ENCODE measurements at places on chromosomes 5 and 9. TPM values are rescaled to one million over a fixed set of nuclear protein-coding genes. Genes with fewer than 3 reads are reported as not detected.

Gene PCA3
- total RNA-seq, result 0.39 TPM

Gene FBLL1
- total RNA-seq, result 17.4 TPM

Gene DBH
- 0.50 TPM for total RNA-seq

Gene IFNE
- total RNA-seq, result not detected

Gene SRA1
- 36.1 TPM for total RNA-seq

Gene BARHL1
- not detected for total RNA-seq

Gene ARL10
- total RNA-seq, result 22.6 TPM

Gene AMBP
- 1.7 TPM for total RNA-seq

Gene SLC45A2
- 0.39 TPM for total RNA-seq

Gene GFI1B
- 1.1 TPM for total RNA-seq

- H3K4me1 ChIP-seq, result no peaks in the 10 kb centered on the region
- no peak for DNase-seq
- H3K27ac ChIP-seq, result no peak overlapping the region
- H3K4me3 ChIP-seq, result no peak overlapping the region
- no peaks in the 10 kb centered on the region for H3K36me3 ChIP-seq
- no peaks in the 10 kb centered on the region for H3K27me3 ChIP-seq
Measured at GRCh38 chr5:108696951-108697715, 50.6 kb upstream of the FER start.

- H3K4me1 ChIP-seq, result peaks cover 11% of the 10 kb centered on the region
- no peak for DNase-seq
- H3K36me3 ChIP-seq, result peaks cover 92% of the 10 kb centered on the region
- H3K27me3 ChIP-seq, result no peaks in the 10 kb centered on the region
Measured at GRCh38 chr5:1483856-1484729, 38.9 kb upstream of the SLC6A3 start.

GRCh38 chr5:142313682-142314081, 11.1 kb downstream of the SPRY4 start:
- no peak overlapping the region for H3K27ac ChIP-seq
- DNase-seq, result no peak
- H3K4me1 ChIP-seq, result peaks cover 44% of the 10 kb centered on the region
- no peaks in the 10 kb centered on the region for H3K27me3 ChIP-seq

- H3K36me3 ChIP-seq, result no peaks in the 10 kb centered on the region
- DNase-seq, result no peak
- peaks cover 3% of the 10 kb centered on the region for H3K27me3 ChIP-seq
- no peak overlapping the region for H3K27ac ChIP-seq
Measured at GRCh38 chr9:136769710-136770191, 5.4 kb upstream of the LCN15 start.

DNA sequence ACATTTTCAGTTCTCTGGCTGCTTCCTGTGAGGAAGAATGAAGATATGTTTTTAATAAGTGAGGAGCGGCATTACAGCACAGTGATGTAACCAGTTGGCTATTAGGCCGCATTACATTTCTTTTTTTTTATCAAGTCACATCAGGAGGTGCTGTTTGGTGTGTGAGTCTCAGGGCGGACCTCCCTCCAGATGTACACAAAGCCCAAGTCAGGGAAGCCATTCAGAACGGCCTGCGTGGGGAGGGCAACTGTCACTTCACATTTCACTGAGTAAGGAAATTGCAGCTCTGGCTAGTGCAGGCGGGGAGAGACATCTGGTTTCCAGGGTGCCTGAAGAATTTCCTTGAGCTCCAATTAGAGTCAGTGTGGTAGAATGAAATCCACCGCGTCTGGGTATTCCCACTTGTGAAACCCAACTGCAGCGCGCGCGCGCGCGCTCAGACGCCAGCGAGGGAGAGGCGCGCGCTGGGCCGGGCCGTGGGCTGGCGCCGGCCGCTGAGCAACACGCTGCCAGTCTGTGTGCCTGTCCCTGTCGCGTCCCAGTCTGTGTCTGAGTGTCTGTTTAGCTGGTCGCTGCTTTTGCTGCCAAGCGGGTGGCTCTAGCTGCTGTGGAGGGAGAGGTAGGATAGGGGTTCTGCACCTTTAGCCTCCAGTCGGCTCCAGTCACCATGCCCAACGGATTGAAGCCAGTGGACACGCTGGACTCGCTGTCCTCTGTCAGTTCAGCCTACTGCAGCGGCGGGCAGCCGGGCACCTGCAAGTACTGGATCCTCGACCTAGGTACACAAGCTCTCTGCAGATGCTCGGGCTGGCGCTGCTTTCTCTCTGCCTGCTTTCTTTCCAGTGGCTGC, 140.8 kb upstream of the OTULINL start:
- peaks cover 2% of the 10 kb centered on the region for H3K36me3 ChIP-seq
- H3K4me1 ChIP-seq, result peaks cover 31% of the 10 kb centered on the region
- DNase-seq, result peak; percentile 76
- peak overlapping the region; percentile 74 for H3K4me3 ChIP-seq

GRCh38 chr9:792331-793260, 48.9 kb upstream of the DMRT1 start:
- H3K4me1 ChIP-seq, result peaks cover 5% of the 10 kb centered on the region
- peak; percentile 5 for DNase-seq
- no peak overlapping the region for H3K27ac ChIP-seq
- H3K4me3 ChIP-seq, result no peak overlapping the region
- no peaks in the 10 kb centered on the region for H3K27me3 ChIP-seq

DNA sequence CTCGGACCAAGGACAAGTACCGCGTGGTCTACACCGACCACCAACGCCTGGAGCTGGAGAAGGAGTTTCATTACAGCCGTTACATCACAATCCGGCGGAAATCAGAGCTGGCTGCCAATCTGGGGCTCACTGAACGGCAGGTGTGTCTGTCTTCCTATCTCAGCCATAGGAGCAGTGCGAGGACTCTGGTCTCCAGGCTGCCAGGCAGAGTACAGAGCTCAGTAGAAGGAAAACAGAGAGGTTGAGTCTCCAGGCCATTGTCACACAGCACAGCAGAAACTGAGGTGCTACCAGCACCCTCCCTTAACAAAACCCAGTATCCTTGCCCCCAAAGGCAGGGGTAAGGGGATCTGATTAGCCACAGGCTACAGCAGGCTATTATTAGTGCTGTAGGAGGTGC, 7.1 kb upstream of the SLC6A7 start:
- no peak overlapping the region for H3K4me3 ChIP-seq
- H3K4me1 ChIP-seq, result peaks cover 26% of the 10 kb centered on the region
- no peak overlapping the region for H3K27ac ChIP-seq
- H3K27me3 ChIP-seq, result no peaks in the 10 kb centered on the region
- H3K36me3 ChIP-seq, result no peaks in the 10 kb centered on the region

DNA sequence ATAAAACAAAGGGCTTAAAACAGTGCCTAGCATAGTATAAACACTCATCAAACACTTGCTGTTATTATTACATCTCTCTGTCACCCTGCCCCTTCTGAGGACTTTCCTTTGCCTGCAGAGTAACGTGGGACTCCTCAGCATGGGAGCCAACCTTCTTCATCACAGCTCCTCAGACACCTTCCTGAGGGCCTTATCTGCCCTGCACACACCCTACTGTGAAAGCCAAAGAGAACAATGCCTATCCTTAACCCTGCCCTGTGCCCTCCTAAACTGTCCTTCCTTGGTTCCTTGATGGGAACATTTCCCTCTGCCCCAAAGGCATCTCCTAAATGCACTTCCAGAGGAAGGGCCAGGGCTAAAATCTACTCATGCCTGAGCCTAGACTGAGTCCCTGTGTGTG, 20.6 kb upstream of the HAND1 start:
- peaks cover 14% of the 10 kb centered on the region for H3K27me3 ChIP-seq
- no peak overlapping the region for H3K4me3 ChIP-seq
- no peaks in the 10 kb centered on the region for H3K4me1 ChIP-seq
- H3K27ac ChIP-seq, result no peak overlapping the region

- peak; percentile 37 for DNase-seq
- no peaks in the 10 kb centered on the region for H3K4me1 ChIP-seq
- H3K27ac ChIP-seq, result no peak overlapping the region
- no peaks in the 10 kb centered on the region for H3K36me3 ChIP-seq
Measured at GRCh38 chr5:24110004-24110615, 534.7 kb downstream of the CDH10 start.

GRCh38 chr9:128690684-128691034, 1.6 kb downstream of the SET start:
- H3K36me3 ChIP-seq, result peaks cover 13% of the 10 kb centered on the region
- DNase-seq, result no peak
- no peaks in the 10 kb centered on the region for H3K27me3 ChIP-seq
- H3K27ac ChIP-seq, result no peak overlapping the region
- H3K4me3 ChIP-seq, result peak overlapping the region; percentile 83

- H3K27me3 ChIP-seq, result no peaks in the 10 kb centered on the region
- no peak overlapping the region for H3K4me3 ChIP-seq
- DNase-seq, result no peak
- H3K27ac ChIP-seq, result no peak overlapping the region
Measured at GRCh38 chr5:15834596-15835245, 334.7 kb downstream of the FBXL7 start.

DNA sequence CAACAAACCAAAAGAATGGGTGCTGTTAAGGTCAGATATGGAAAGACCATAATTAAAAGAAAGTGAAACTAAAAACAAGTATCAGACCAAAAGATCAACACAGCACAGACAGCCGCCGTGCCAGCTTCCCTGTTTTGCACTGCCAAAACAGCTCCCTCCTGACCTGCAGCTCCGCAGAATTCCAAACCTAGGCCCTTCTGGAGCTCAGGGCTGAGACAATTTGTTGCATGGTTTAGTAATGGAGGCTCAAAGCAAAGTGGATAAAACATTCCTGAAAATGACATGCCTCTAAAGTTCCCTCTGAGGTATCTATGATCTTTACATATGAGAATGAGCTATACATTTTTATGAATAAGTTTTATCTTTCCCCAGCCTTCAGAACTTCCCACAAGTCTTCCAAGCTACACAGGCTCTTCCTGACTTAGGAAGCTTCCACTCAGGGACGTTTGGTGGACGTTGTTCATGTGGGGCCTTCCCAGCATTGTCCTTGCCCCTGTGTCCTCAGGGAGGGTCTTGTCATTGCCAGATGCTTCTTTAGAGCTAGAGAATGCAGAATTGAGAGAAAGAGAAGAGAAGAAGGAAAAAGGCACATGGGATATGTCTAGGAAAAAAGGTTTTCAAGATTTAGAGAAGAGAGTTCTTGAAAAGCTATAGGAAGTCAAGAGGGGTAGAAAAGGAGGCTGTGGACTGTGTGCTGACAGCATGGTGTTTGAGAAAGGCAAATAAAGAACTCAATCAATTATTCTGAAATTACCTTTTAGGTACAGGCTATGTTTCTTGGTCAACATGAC, 28.4 kb upstream of the SSBP2 start:
- no peaks in the 10 kb centered on the region for H3K36me3 ChIP-seq
- H3K4me3 ChIP-seq, result peak overlapping the region; percentile 16
- H3K27me3 ChIP-seq, result no peaks in the 10 kb centered on the region
- no peak for DNase-seq

GRCh38 chr9:81032030-81032572, 657.2 kb downstream of the TLE1 start:
- no peak for DNase-seq
- H3K4me1 ChIP-seq, result no peaks in the 10 kb centered on the region
- H3K4me3 ChIP-seq, result no peak overlapping the region
- H3K27ac ChIP-seq, result no peak overlapping the region
- no peaks in the 10 kb centered on the region for H3K27me3 ChIP-seq

GRCh38 chr9:87577746-87578145, 80.1 kb downstream of the DAPK1 start:
- H3K4me1 ChIP-seq, result no peaks in the 10 kb centered on the region
- H3K27ac ChIP-seq, result no peak overlapping the region
- no peaks in the 10 kb centered on the region for H3K36me3 ChIP-seq
- H3K4me3 ChIP-seq, result no peak overlapping the region

DNA sequence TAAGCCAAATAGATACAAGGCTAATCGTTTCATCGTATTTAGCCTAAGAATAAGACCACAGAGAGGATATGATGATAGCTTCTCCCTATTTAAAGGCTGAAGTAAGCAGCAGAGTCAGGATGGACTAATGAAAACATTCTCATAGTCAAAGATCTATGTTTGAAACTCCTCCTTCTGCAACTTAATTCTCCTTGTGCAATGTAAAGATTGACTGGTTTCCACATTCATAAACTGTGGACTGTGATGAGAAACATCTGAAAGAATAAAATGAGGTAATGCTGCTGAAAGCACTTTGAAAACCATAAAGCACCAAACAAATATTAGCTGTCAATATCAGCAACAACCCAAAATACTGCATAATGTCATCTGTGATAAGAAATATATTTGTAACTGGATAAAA, 361.9 kb downstream of the CSNK1G3 start:
- H3K4me1 ChIP-seq, result peaks cover 12% of the 10 kb centered on the region
- H3K27me3 ChIP-seq, result no peaks in the 10 kb centered on the region
- no peak for DNase-seq
- peak overlapping the region; percentile 92 for H3K27ac ChIP-seq

- no peaks in the 10 kb centered on the region for H3K4me1 ChIP-seq
- no peaks in the 10 kb centered on the region for H3K36me3 ChIP-seq
- H3K4me3 ChIP-seq, result no peak overlapping the region
Measured at GRCh38 chr5:32810804-32811203, 99.7 kb downstream of the NPR3 start.

DNA sequence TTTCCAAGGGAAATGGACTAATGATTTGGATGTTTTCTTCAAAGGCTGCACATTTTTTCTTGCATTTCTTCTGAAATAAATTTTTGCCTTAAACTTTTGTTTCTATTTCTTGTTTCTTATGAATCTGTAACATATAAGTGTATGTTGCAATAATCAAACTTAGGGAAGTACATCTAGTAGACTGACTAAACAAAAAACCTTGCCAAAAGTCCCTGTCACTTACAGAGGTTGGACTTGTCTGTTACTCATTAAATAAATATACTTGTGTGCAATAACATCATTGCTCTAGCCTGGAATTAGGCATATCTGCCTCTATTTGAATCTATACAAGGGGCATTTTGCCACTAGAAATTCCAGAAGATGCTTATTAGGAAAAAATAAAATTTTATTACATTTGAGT, 56.6 kb downstream of the C6 start:
- no peak overlapping the region for H3K27ac ChIP-seq
- DNase-seq, result no peak
- no peak overlapping the region for H3K4me3 ChIP-seq
- H3K36me3 ChIP-seq, result no peaks in the 10 kb centered on the region
- no peaks in the 10 kb centered on the region for H3K27me3 ChIP-seq

- no peaks in the 10 kb centered on the region for H3K27me3 ChIP-seq
- H3K4me3 ChIP-seq, result no peak overlapping the region
- H3K36me3 ChIP-seq, result no peaks in the 10 kb centered on the region
- no peak overlapping the region for H3K27ac ChIP-seq
- no peak for DNase-seq
Measured at GRCh38 chr9:82184524-82184923, 196.0 kb downstream of the SPATA31D1 start.

- H3K36me3 ChIP-seq, result no peaks in the 10 kb centered on the region
- no peaks in the 10 kb centered on the region for H3K27me3 ChIP-seq
- no peak overlapping the region for H3K4me3 ChIP-seq
Measured at GRCh38 chr5:84292000-84292642, 92.6 kb downstream of the EDIL3 start.

DNA sequence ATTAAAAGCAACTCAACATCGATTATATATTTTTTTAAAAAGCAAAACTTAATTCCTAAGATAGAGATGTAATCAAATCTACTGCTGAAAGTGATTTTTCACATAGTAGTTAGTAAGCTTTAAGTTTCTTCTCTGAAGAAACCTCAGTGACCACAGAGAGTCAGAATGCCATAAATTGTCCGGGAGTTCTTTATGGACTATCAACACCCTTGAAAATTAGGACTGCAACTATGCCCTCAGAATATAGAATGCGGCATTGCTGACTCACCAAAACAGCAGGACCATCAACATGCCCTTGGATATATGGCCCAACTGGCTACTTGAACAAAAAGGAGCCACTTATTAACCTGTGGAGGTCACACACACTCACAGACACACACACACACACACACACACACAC, 228.9 kb upstream of the SNX2 start:
- DNase-seq, result no peak
- no peak overlapping the region for H3K4me3 ChIP-seq
- H3K4me1 ChIP-seq, result no peaks in the 10 kb centered on the region
- no peaks in the 10 kb centered on the region for H3K27me3 ChIP-seq

GRCh38 chr5:170327168-170327567, 29.6 kb upstream of the LCP2 start:
- no peak overlapping the region for H3K4me3 ChIP-seq
- H3K36me3 ChIP-seq, result no peaks in the 10 kb centered on the region
- H3K27me3 ChIP-seq, result no peaks in the 10 kb centered on the region
- H3K27ac ChIP-seq, result no peak overlapping the region
- no peak for DNase-seq

Data from spinal cord (tissue), 10 donors.